ENCODE measurements at places on chromosomes 1 and 21. TPM values are rescaled to one million over a fixed set of nuclear protein-coding genes. Genes with fewer than 3 reads are reported as not detected.

DYNLT5 gene
- 0.40 TPM for total RNA-seq

ARHGAP30 gene
- total RNA-seq, result under 0.01 TPM

GUCA2A gene
- not detected for total RNA-seq

TMEM125 gene
- total RNA-seq, result not detected

OR2T3 gene
- not detected for total RNA-seq

All from aortic smooth muscle cell (primary cell).